Heart right ventricle (tissue), 16 donors: ENCODE measurements at places on chromosomes 12 and 14. TPM values are rescaled to one million over a fixed set of nuclear protein-coding genes. Genes with fewer than 3 reads are reported as not detected.
A peak's percentile ranks its signal among the peaks of the same experiment; 100 is the strongest.

DNA sequence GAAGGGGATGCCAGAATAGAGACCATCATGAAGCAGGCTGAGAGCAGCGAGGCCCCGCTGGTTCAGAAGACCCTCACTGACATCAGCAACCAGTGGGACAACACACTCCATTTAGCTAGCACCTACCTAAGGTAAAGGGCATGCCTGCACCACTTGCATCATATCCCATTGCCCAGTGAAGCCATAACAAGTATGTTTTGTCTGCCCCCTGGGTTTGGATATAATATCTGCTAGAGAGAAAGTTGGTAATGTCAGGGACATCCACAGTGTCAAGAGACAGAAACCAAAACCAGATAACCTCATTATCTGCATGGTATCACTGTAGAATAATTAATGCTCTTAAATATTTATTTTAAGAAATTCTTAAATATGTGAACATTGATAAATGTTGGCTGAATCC is 173.8 kb downstream of the SYNE2 start:
- DNase-seq, result no peak

- DNase-seq, result peak; percentile 31
These were observed 8.3 kb downstream of the COL2A1 start for GRCh38 chr12:47995981-47996401.

DNA sequence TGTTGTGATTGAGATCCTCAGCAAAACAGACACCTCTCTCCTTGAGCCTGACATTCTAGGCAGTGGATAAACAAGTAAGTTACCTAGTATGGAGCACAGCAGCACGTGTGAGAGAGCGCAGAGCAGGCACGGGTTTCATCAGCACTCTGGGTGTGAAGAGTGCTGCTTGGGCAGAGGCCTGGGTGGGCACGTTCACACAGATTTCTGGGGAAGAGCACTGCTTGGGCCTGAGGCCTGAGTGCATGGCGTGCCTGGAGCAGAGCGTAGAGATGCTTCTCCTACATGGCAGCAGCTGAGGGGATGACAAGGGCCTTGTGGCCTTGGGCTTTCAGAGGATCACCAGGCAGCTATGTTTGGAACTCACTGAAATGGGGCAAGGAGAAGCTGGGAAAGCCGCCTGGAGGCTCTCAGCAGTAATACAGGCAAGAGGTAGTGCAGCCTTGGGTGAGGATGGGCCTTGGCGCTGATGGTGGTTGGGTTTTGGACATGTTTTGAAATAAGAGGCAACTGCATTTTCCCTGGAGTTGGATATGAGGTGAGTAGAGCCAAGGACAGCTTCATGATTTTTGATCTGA is 17.6 kb downstream of the CKB start:
- DNase-seq, result no peak

- DNase-seq, result no peak
These were observed 94.1 kb downstream of the EML5 start for GRCh38 chr14:88698651-88699050.

GRCh38 chr12:131799828-131800593 is 28.2 kb upstream of the MMP17 start:
- no peak for DNase-seq

LIN7A gene
- total RNA-seq, result 10.9 TPM

GRCh38 chr12:66550626-66551025 is 128.2 kb downstream of the GRIP1 start:
- DNase-seq, result no peak

- DNase-seq, result no peak
These were observed 23.8 kb downstream of the MYL2 start for GRCh38 chr12:110896559-110896958.

CCDC197 gene
- total RNA-seq, result 0.97 TPM

DNA sequence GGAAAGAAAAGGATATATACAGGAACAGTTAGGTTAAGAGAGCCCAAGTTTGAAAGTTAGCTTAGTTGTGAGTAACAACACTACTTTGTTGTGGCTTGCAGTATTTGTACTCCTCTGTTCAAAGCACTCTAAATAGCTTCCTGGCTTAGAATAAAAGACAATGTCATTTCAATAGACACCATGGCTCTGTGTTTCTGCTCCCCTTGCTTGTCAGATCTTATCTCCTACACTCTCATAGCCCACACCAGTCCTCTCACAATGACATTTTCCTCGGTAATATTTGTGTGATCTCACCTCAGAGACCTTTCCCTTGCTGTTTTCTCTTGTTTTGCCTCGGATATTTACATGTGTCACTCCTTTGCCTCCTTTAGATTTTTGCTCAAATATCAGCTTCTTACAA is 418.4 kb downstream of the MDGA2 start:
- DNase-seq, result no peak

GRCh38 chr14:63928744-63929174 is 76.0 kb downstream of the SYNE2 start:
- DNase-seq, result no peak

- no peak for DNase-seq
These were observed 3.6 kb upstream of the ELK3 start for GRCh38 chr12:96190413-96191108.

CYP46A1 gene
- total RNA-seq, result 2.7 TPM
